ENCODE measurements at places on chromosomes 11 and 22.

DNA sequence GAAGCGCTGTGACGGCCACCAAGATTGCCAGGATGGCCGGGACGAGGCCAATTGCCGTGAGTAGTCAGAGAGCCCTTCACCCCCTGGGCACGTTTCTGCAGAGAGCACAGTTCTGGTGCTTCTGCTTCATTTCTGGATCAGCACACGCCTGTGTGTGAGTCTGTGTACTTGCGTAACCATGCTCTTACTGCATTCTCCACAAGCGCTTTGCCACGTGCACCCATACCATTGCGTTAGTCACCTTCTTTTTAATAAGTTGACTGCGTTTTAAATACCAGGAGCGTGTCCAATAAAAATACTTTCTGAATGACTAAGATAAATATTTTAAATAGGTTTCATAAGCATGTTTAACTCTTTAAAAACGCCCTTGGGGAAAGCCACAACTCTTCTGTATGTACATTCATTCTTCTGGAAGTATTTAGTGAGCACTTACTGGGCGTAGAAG lies 143.0 kb upstream of the SORL1-AS1 start:
- DNase-seq: no peak

DNA sequence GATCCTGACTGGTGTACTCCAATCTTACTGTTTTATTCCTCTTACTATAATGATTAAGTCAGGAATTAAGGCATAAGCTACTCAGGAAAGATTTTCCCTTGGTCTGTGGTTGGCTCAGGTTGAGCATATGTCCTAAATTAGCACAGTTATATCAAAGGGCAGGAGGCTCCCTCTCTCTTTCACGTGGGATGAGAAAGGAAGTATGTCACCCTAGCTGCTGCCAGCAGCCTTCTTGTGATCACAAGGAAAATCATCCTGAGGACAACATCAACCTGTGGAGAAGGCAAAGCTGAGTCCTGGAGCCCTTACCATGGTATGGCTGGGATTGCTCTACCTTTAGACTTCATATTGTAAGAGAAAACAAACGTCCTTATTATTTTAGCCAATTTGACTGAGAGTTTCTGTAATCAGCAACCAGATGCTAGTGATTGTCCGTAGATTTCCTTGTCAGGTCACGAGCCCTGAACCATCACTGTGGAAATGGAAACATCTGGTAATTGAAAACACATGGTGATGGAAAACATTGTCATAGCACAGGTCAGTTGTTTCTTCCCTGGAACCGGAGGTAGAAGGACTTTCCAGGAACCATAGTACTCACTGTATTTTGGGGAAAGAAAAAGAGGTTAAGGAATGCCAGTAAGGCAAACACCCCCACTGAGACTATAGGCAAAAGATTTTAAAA lies 40.6 kb upstream of the DEUP1 start:
- no peak for DNase-seq

GRCh38 chr11:58578136-58578634 lies 678 bp upstream of the ZFP91 start:
- peak; percentile 49 for DNase-seq

DNA sequence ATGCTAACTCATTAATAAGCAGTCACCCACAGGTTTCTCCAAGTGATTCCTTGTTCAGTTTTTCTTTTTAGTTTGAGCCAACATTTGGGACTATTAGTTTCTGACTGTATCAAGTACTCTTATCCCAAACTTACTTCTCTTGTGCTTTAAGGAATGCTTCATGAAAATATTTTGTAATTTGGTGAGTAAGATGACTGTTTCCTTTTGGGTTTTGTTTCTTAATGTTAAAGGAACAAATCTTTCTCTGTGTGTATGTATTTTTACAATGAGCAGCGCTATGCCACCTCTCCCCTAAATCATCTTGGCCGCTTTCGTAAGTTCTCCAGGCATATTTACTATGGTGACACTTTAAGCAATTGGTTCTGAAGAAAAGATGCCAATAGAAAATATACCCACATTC lies 72.4 kb downstream of the LDLRAD3 start:
- DNase-seq: no peak

DNA sequence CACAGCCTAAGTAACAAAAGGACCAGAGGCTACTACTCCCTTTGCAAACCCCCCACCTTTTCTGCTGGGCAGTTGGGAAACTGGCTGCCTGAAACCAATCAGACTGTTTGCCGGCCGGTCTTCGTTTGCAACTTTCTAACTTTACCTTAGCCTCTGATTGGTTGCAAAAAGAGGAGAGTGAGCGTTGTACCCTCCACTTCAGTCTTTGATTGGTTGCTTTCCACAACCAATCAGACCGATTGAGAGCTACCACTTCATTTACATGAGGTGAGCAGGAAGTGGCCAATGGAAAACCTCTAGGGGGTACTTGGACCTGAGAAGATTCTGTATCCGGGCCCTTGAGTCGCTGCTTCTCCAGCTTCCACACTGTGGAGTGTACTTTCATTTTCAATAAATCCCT lies 18.8 kb upstream of the CLNS1A start:
- DNase-seq: no peak

- DNase-seq: no peak
Observed at GRCh38 chr22:19535001-19535400, 10.8 kb upstream of the CLDN5 start.

- no peak for DNase-seq
Observed at GRCh38 chr11:6889835-6890234, 2.5 kb downstream of the OR2D2 start.

Data from cortex of kidney (tissue), 1 donor.